D341Med (cell line): ENCODE measurements at places on chromosomes 6 and 20.

GRCh38 chr6:26232940-26233648, 131.9 kb upstream of the BTN3A2 start:
- DNase-seq = no peak

- DNase-seq = no peak
Observed at GRCh38 chr6:16625291-16626265, 135.7 kb downstream of the ATXN1 start.

- no peak for DNase-seq
Observed at GRCh38 chr6:42030585-42031506, 19.5 kb upstream of the TAF8 start.

DNA sequence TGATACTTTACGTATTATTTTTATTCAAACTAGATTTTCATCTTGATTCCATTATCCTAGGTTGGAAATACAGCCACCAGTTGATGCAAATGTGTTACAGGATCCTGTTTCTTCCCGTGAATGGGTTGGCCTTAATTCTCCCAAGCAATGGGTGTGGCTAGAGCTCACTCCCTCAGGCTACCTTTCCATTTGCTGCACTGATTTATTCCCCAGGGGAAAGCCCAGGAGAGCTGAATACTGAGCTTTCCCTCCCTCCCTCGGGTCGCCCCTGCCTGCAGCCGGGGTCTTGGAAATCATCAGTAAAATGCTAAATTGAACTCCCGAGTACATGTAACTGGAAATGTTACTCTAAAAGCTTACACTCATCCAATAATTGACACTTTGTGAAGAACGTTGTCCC, 9.9 kb downstream of the SMOC2 start:
- no peak for DNase-seq

DNA sequence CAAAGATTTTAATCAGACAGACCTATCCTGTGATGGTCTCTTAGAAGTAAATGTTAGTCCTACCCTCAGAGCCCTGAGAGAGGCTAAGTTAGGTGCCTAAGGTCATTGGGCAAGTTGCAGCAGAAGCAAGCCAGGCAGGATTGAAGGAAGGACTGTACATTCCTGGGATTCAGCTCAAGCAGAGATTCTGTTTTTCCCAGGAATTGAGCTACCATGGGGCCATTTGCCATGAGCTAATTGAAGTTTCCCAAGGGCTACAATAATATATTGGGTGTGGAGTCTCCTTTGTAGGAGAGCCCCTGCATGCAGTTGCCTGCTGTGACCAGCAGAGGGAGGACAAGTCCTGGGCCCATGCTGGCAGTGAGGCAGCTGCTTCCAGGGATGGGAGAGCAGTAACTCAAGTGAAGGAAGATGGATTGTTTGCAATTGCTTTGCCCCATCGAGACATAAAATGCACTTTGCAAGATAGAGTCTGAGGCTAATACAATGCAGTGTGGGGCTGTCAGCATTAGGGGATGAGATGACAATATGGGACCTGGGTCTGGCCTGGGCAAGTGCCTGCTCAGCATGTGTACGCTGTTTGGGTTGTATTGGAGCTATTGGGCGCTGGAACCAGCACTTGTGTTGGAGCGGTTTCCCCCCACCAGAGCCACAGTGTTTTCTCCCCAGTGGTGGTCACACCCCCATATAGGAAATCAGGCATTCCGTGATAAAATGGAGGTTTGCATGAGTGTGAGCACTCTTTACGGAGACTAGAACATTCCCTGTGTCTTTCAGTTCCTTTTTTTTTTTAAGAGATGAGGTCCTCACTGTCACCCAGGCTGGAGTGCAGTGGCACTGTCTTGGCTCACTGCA, 27.9 kb downstream of the DNMT3B start:
- DNase-seq = peak; percentile 91

DNA sequence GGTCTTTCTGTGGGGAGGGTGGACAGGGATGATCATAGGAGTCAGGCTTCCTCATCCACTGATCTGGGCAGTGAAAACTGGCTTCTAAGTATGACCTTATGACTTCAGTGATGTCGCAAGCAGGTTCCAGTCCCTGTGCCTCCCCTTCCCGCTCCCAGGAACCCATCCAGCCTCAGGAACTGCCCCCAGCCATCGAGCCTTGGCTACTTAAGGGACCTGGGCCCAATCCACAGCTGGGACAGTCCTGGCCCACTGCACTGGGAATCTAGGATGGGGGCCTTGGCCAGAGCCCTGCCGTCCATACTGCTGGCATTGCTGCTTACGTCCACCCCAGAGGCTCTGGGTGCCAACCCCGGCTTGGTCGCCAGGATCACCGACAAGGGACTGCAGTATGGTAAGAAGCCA, at the start of gene LBP:
Gene LBP (plus strand): TSS at position 236 of the 405 bp plus-strand sequence. CDS start 35 bp downstream, at position 271.
- no peak for DNase-seq

DNA sequence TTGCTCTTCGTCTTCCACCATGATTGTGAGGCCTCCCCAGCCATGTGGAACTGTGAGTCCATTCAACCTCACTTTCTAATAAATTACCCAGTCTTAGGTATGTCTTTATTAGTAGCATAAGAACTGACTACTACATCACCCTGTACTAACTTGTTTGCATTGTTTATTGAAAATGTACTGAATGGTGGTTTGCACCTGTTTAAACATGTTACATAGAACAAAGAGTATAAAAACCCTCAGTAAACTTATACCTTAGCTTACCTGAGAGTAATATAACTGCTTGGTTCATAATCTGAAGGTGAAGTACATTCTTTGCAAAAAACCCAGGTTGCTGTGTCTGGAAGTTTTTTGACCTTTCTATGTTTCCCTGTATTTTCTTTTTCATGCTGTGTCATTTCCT, 777.8 kb downstream of the TBC1D32 start:
- DNase-seq = no peak

- no peak for DNase-seq
Observed at GRCh38 chr6:147001621-147002020, 202.6 kb upstream of the STXBP5 start.

DNA sequence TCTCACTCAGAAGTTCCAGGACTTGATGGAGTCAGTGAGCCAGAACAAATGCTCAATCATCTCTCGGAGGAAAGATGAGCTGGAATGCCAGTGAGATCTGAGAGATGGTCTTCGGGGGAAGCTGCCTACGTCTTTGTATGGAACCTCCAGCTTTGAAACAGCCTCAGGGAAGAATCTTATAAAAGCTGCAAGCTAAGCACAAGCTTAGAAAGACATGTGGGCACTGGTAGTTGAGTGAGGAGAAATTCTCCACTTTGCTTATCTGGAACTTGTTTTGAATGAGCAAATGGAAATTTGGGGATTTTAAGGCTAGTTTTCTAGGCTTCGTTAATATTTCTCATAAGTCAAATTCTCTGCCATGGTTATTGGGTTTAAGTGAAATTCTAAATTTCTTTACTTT, 594.4 kb downstream of the QKI start:
- DNase-seq = no peak

DNA sequence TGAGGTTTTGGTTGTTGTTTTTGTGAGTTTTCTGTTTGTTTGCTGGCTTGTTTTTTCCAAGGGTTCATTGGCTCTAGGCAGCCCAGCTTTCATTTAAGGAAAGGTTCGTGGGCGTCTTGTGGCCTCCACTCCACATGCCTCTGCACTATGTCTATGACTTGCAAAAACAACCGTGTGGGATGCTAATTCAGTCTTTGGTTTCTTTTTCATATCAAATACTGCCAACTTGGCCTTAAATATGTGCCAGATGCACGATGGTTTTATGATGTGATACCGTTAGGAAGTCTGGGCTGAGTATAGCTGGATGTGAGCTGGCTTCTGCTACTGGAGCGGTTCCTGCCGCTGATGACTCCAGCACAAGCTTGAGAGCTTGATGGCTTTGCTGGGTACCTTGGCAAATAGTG, 96.3 kb downstream of the BMP2 start:
- no peak for DNase-seq

DNA sequence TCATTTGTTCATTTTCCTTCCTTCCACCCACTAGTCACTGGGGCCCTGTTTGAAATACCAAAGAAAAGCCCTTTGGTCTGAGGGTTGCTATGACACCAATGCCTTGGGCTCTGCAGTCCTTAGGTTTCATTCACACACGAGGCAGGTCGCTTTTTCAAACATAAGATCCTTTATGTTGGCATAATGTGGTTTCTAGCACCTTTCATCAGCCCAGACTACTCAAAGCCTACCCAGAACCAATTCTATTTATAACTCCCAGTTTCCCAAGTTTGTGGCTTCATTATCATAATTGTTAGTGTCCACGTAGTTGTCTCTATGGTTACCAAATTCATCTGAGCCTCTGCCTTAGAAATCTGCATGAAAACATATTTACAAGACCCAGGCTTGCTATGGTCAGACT, 6.6 kb upstream of the TP53RK start:
- no peak for DNase-seq

DNA sequence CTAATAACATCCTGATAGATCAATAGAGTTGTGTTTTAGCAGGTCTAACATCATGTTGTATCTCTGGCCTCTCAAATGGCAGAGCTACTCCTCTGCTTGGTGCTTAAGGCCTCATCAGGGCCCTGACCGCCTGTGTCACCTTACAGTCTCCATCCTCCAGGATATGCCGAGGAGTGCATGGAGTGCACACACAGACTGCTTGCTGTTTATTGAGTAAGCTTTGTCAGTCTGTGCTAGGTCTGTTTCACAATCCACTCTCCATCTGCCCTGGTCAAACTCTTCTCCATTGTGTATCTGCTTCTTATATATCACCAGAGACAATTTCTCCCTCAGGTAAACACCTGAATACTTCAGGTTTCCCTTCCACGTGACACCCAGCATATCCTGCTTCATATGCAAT, 136.1 kb downstream of the SLC24A3 start:
- DNase-seq = no peak

DNA sequence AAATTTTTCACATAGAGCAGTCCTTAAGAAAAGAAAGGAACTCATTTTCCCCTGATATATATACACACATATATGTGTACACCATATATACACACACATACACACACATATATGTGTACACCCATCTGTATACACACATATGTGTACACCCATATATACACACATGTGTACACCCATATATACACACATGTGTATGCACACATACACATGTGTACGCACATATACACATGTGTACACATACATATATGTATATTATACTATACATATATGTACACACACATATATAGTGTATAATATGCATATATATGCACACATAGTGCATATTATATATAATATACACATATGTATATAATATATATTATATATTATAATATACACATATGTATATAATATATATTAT, 9.1 kb downstream of the MAP3K4 start:
- no peak for DNase-seq
